GF-D8 (cell line): ENCODE measurements at places on chromosomes 12 and 14.

- DNase-seq, result no peak
Measured at GRCh38 chr12:113751513-113751912, 214.6 kb downstream of the RBM19 start.

DNA sequence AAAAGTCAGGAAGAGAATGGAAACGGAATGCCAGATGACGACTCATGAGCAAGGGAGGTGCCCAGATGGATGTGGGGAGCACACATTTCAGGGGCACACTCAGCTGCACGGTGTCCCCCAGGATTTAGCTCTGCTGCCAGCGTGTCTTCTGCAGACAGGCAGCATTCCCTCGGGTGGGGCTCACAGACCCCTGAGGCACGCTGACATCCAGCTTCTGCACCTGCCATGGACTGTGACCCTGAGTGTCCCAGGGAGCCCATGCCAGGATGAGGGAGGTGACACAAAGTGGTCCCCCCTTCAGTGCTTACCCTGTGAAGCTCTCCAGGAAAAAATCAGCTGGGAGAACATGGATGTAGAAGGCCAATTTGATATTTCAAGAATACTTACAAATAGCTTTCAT is 84.2 kb downstream of the PIWIL1 start:
- DNase-seq, result no peak

DNA sequence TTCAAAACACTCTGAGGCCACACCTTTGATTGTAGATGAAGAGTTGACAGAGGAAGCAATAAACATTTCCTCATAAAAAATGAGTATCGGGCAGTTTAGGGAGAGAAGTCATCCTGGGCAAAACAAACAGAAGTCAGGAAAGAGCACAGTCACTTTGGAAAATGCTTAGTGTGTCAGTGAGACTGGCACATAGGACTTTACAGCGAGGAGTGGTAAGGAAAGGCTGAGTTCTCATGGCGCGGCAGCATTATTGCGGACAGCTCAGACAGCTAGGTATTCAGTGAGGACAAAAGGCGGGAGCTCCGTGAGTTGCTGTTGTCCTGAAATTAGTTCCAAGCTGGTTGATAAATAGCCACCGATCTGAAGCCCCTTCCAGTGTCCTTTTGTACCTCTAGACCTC is 229.9 kb downstream of the SNAPC1 start:
- no peak for DNase-seq

GRCh38 chr12:130671556-130671955 is 44.5 kb downstream of the RIMBP2 start:
- DNase-seq, result no peak

GRCh38 chr12:116515684-116516083 is 43.5 kb upstream of the MAP1LC3B2 start:
- DNase-seq, result no peak

- no peak for DNase-seq
Measured at GRCh38 chr12:8667270-8667669, 4.6 kb upstream of the MFAP5 start.

DNA sequence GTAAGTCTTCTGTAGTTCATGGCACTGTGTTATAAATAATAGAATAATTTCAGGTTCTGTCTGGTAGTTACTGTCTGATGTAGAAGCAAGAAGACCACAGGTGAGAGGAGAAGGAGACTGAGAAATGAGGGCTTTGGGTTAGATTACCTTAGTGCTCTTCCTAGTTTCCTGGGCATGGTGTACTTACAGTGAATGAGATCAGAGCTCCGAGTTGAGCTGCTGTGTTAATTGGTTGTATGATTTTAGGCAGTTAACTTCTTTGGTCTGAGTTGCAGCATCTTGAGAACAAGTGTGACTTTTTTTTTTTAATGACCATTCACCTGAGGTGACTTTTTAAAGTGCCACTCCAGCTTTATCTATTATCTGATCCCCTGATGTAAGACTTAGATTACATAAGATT is 41.5 kb downstream of the WDR20 start:
- DNase-seq, result no peak

DNA sequence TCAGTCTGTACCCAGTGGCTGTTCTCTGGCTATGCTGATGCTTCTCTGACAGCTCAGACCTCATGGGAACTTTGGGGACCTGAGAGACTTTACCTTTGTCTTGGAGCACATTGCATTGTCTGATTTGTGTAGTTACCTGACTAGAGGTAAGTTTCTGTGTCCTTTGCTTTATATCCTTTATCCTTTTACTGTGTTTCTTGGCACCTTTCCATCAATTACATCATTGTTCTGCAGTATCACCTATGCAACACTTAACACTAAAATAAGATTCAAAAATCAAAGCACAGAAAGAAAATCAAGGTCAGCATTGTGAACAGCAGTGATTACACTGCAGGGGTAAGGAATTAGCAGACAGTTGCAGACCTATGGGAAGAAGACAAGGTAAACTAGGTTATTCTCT is 43.8 kb downstream of the SLC35F4 start:
- no peak for DNase-seq

GRCh38 chr14:65745396-65746190 is 333.1 kb downstream of the FUT8 start:
- no peak for DNase-seq

DNA sequence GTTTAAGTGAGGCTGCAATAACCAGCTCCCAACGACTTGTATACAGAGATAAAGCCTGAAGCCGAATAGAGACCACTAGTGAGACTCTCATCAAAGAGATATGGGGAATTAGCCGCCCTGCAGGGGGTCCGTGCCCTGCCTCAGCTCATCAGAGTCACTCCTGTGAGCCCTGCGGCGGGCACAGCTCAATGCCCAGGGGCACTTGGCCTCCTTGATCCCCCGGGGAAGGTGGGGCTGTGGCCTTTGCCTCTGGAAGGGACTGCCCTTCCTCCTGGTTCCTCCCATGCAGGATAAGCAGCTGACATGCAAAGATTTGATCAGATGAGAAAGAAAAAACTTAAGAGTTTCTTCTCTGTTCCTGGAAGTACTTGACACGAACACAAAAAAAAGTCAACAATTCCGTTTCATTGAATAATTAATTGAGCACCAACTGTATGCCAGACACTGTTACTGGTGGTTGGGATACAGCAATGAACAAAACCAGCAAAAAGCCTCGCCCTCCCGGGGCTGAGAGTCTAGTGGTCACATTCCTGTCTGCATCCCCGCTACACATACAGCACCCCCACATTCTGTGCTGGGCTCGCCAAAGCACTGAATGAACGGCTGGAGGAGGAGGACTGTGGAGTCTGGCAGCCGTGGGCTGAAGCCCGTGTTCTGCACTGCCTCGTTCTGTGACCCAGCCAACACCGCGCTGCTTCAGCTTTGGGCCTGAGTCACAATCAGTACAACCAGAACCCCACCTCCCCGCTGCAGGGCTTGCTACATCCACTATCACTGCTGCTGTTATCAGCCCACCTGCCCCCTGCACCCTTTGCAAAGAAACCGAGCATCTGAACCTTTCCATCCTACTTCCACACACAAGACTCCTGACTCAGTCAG is 10.3 kb downstream of the TTC7B start:
- DNase-seq, result no peak

GRCh38 chr14:92729634-92730358 is 18.6 kb downstream of the LGMN start:
- DNase-seq, result peak; percentile 44

DNA sequence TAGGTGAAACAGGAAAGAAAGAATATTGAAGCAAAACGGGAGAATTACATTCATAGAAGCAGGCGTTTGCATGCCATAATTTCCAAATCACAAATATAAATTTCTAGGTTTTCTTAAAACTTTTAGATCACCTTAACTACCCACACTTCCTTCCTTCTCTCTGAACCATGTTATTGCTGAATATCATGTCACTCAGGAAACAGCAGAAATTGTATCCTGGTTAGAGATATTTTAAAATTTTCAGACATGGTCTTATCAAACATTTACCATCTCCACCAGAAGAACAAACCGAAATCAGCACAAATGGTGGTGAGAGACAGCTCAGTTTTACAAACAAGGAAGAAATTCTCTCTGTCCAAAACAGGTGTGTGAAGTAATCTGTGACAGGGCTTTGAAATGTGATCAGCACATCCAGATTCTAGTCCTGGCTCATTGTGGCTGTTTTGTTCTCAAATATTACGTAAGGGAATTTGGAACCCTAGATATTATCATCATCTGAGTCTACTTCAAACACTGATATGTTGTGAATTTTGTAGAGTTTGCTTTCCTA is 16.3 kb downstream of the TESPA1 start:
- DNase-seq, result peak; percentile 15

DNA sequence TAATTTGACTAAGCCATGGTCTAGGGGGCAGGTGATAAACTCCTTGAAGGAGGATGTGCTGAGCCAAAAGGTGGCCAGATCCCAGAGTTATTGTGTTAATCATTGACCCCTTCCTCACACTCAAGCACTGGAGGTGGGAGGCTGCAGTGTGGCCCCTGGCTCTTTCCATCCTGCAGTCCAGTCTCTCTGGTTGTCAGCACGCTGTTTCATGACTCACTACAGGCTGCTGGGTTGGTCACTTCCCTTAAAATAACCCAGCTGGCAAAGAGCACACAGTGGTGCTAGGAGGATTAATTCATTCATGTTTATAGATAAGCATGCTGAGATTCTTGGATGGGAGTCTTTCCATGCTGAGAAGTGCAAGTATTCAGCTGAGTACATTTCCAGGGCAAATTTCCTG is 228.9 kb downstream of the ANO2 start:
- DNase-seq, result no peak

- DNase-seq, result no peak
Measured at GRCh38 chr14:95409477-95410272, 90.0 kb upstream of the CLMN start.
